ENCODE measurements at places on chromosomes 16 and 17. TPM values are rescaled to one million over a fixed set of nuclear protein-coding genes. Genes with fewer than 3 reads are reported as not detected.
A peak's percentile ranks its signal among the peaks of the same experiment; 100 is the strongest.

DNA sequence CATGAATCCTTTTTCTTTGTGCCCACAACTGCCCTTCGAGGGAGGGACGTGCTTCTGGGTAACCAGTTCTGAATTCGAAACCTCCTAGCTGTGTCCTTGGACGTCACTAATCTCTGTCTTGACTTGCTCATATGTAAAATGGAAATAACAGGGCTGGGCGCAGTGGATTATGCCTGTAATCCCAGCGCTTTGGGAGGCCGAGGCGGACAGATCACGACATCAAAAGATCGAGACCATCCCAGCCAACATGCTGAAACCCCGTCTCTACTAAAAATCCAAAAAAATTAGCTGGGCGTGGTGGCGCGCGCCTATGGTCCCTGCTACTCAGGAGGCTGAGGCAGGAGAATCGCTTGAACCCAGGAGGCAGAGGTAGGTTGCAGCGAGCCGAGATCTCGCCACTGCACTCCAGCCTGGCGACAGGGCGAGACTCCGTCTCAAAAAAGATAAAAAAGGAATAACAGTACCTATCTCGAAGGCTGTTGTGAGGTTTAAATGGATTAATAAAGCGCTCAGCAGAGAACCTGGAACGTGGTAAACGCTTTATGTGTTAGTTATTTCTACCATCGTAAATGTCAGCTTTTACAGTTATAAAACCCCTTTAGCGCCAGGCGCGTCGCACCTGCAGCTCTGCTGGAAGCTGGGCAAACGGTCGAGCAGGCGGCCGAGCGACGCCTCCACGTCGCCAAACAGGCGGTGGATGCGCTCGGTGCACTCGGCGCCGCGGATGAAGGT lies 641 bp downstream of the COG8 start:
- DNase-seq: no peak

Gene ITGA2B
- 0.65 TPM for total RNA-seq

Gene DNAAF8
- total RNA-seq: not detected

Gene KRTAP4-1
- total RNA-seq: not detected

GRCh38 chr16:60636117-60636516 lies 1400.1 kb downstream of the CDH8 start:
- DNase-seq: no peak

DNA sequence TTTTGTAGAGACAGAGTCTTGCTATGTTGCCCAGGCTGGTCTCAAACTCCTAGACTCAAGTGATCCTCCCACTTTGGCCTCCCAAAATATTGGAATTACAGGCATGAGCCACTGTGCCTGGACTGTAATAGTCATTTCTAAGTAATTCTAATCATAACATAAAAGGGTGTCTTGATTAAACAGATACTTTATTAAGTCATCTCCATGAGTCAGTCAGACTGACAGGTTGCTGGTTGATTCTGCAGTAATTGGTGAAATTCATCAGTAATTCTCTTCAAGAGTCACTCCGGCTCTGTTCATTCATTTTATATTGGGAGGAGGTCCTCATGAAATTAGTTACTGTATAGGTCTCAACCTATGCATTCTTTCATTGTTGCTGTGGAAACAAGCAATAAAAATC lies 85.6 kb downstream of the SPECC1 start:
- no peak for DNase-seq

Gene BAHCC1
- 0.05 TPM for total RNA-seq

DNA sequence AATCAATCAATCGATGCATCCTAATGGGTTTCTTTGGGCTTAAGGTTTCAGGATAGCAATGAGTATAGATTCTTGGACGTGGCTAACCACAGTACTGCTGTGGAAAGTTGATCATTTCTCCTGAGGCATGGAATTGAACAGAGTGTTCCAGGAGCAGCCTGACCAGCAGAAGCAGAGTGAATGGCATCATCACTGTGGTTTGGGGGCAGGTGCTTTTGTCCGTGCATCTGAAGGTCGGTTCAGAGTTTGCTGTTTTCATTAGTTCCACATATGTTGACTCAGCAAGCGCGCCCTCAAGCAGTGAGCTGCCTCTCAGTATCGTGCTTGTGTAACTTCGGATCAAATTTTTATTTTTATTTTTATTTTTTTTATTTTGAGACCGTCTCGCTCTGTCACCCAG lies 24.9 kb downstream of the KIAA0513 start:
- DNase-seq: no peak

DNA sequence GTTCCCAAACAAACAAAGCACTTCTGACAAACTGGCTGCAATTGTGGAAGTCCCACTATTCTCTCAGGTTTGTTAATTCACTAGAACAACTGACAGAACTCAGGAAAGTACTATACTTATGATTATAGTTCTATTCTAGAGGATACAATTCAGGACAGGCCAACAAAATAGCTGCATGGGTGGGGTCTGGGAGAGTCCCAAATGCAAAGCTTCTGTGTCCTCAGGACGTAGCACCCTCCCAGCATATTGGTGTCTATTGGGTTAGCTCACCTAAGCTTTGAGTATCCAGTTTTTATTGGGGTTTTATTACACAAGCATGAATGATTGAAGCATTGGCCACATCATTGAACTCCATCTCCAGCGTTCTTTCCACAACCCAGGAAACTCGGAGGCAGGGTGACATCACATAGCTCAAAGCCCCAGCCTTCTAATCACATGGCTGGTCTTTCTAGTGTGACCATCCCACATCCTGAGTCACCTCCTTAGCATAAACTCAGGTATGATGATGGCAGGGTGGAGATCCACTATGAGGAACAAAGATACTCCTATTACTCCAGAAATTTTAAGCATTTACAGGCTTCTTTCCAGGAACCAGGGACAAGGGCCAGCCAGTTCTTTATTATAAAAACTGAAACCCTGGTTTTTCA lies 43.9 kb upstream of the CCNF start:
- no peak for DNase-seq

- no peak for DNase-seq
These were observed 14.0 kb downstream of the GDE1 start for GRCh38 chr16:19507867-19508266.

DNA sequence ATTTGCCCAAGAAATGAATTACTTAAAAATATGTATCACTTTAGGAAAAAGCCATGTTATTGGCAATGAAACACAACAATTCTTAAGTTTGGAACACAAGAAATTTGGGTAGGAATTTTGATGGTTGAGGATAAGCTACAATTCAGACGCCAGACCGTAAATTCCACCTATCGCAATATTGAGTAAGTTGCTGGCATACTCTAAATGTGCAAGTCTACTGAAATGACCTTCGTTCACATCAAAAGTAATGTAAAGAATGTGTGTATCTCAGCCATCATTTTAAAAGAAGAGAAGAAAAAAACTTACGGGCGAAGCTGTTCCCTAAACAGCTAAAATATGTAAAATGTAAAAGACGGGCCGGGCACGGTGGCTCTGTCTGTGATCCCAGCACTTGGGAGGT lies 33.4 kb downstream of the UBE2G1 start:
- DNase-seq: no peak

GRCh38 chr16:89155851-89156739 lies 15.5 kb upstream of the CDH15 start:
- DNase-seq: no peak

DNA sequence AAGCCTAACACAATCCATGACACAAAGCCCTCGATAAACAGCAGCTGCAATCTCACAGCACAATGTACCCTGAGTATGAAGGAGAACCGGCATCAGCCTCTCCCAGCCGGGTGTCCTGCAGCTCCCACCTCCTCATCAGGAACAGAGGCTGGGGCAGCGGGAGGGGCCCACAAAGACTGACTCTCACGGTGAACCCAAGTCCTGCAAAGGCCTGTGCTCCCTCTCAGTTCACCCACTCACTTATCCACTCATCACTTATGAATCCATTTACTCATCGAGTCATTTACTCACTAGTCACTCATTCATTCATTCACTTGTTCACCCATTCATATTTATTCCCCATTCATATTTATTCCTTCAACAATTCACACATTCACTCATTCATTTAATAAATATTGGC lies 11.6 kb downstream of the ZNF423 start:
- DNase-seq: no peak

Gene KRTAP4-6
- total RNA-seq: not detected

DNA sequence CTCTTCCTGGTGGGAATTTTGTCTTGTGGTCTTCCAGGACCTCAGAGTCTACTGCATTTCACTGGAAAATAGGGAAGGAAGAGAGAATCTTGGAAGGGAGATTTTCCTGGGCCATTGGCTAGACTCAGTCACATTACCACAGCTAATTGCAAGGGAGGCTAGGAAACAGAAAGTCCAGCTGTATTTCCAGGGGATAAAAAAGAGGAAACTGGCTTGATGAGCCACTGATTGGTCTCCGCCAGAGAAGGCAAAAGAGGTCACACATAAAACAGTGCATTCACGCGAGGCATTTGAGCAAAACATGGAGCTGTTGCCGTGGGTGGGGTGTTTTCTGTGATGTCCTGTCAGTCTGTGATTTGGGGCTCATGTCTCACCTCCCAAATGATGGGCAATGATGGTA lies 345.3 kb downstream of the FOXL1 start:
- no peak for DNase-seq

DNA sequence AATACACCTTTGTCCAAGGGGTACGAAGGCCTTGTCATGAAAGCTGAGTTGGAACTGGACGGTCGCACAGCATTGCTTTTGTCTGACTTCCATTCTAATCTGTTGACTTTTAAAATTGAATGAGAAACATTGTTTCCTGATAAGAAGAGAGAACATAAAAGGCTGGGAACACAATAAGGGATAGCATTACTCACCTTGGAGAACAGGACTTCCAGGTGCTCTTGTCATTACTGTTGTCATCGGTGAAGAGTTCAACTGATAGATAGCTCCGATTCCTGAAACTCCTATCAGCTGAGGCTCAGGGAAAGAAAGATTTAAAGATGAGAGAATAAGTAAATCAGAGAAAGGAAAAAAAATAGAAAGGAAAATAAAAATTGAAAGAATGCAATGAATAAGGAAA lies 351.1 kb downstream of the KCNJ2 start:
- DNase-seq: no peak

Gene CBX4
- 18.5 TPM for total RNA-seq

- peak; percentile 97 for DNase-seq
These were observed at the start of gene CDC42EP4 for GRCh38 chr17:73311781-73312641. TSS of gene CDC42EP4 (minus strand) at chr17:73312001. CDS start at chr17:73286500, 25,501 bp downstream.

DNA sequence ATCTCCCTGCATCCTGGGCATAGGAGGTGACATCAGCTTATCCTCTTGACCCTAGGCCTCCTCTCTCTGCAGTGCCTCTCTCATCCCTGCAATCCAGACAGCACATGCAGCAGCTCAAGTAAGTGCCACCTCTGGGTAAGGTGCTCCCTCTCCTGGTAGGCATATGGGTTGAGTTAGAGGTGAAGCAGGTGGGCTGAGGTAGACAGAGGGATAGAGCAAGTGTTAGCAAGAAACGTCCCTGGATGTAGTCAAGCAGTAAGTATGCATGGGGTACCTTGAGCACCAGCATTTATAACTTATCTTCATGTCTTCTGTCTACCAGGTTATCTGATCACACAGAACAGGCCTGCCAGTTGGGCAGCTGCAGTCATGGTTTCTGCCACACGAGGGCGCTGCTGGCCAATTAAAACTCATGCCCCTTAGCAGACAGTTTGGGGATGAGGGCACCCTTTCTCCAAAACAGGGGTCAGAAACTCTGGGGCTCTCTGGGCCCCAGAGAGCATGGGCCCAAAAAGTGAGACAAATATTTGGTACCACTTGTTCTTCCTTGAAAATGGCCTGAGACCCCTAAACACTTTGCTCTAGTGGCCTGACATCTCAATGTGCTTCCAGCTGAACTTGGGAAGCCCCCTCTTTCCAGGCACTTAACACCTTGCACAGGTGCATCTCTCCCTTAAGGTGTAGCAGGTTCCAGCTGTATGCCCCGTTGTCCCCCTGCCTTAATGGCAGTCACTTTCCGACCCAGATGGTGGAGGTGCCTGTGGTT lies 59.8 kb downstream of the NEUROD2 start:
- DNase-seq: peak; percentile 93

DNA sequence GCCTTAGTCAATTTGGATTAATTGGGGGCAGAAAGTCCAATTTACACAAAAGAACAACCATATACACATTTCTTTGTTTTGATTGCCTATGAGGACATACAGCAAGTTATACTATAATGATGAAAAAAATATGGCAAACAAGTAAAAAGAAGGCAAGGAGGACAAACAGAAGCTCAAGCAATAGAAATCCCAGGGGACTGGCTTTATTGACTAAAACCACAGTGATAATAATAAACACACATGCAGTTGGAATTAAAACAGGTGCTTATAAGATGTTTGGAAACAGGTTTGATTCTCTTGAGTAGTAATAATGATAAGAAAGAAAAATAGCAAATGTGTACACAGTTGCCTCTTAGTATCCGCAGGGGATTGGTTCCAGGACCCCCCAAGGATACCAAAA lies 176.4 kb downstream of the SHISA9 start:
- DNase-seq: no peak

- DNase-seq: peak; percentile 94
These were observed 14.5 kb upstream of the TMC7 start for GRCh38 chr16:18969050-18969854.

- no peak for DNase-seq
These were observed 446.1 kb downstream of the SOX9 start for GRCh38 chr17:72566671-72567484.

GRCh38 chr17:6249732-6250131 lies 179.6 kb downstream of the WSCD1 start:
- no peak for DNase-seq

- DNase-seq: no peak
These were observed 5.8 kb downstream of the TRAF4 start for GRCh38 chr17:28749516-28750177.

- DNase-seq: no peak
These were observed 218.5 kb upstream of the GSE1 start for GRCh38 chr16:85394456-85395206.

DNA sequence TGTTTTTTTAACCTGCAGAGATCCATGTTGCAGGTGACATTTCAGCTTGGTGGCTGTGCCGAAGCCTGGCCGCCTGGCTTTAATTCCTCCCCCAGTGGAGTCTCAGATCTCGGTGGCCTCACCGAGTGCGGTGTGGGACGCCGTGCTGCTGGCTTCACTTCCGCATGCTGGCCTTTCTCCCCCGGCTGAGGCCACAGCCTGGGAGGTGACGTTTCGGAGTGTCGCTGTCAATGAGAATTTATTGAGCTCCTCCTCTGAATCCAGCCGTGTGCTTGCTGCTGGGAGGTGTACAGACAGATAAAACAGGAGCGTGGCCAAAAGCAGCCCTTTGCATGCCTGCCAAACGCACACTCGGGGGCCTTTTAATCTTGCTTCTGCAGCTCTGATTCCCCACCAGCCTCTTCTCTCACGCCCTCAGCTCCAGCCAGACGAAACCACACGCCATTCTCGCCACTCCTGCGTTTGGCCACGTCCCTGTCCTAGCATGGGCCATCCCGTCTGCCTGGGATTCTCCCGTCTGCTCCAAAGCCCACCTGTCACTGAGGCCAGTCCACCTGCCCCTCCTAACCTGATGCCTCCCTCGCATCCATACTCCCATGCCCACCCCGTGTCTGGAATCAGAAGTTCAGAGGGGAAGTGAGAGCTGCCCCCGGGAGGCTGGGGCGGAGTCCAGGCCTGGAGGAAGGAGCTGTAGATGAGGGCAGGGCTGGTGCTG lies 3.6 kb downstream of the GSE1 start:
- DNase-seq: peak; percentile 72

GRCh38 chr16:75097941-75098901 lies 18.4 kb downstream of the LDHD start:
- peak; percentile 90 for DNase-seq

GRCh38 chr16:81429045-81429521 lies 15.5 kb upstream of the CMIP start:
- no peak for DNase-seq

- no peak for DNase-seq
These were observed 11.7 kb downstream of the SLC7A6OS start for GRCh38 chr16:68298907-68299561.

Gene PRSS36
- 0.59 TPM for total RNA-seq

Gene COX6A2
- total RNA-seq: not detected
